Body of pancreas (tissue), 4 donors: ENCODE measurements at places on chromosomes 11 and 22.

DNA sequence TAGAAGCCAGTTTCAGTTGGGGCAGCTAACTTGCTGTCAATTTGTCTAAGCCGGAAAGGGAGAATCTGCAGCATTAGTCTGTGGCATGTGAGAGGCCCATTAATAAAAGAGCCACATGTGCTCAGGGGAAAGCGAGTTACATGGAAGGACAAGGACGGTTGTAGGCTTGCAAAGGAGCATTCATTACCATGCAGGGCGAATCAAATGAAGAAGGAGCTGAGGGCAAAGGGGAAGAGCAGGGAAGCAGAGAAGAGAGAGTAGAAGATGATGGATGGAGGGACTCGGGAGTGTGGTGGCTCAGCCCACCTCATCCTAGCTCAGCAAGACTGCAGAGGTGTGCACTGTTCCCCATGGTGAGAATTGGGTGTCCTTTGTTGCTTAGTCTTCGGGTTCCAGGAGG, 152.7 kb upstream of the TBCEL start:
- DNase-seq = no peak

- no peak for DNase-seq
These were observed 14.4 kb downstream of the DIXDC1 start for GRCh38 chr11:111951565-111951964.

GRCh38 chr11:126857860-126858808, 142.4 kb downstream of the KIRREL3 start:
- DNase-seq = peak; percentile 42

GRCh38 chr11:2446590-2447252, 1.9 kb downstream of the KCNQ1 start:
- DNase-seq = no peak

DNA sequence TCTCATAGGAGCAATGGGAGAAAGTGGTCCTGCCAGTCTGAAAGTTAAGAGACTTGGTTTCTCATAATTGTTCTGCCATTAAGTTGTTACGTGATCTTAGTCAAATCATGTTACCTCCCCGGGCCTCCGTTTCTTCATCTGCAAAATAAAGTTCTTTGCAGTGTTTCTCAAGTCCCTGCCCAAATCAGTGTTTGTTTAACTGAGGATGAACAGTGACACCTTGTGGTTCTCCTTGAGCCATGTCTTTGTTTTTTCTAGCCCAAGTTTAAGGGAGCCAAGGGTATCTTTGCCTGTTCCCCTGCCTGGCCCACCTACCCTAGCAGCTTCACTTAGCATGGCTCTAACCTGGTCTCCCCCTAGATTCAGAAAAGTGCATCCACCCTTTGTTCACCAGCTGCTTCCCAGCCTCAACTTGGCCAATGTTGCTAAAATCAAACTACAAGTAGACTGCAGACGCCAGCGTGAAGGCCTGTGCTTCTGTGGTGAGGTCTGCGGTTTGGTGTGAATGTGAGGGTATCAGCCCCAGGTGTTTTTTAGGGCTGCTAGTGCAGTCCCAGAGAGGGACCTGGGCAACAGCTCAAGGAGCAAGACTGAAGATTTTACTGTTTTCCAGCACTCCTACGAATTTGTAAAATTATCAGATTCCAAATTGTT, 35.5 kb downstream of the FZD4 start:
- DNase-seq = no peak

DNA sequence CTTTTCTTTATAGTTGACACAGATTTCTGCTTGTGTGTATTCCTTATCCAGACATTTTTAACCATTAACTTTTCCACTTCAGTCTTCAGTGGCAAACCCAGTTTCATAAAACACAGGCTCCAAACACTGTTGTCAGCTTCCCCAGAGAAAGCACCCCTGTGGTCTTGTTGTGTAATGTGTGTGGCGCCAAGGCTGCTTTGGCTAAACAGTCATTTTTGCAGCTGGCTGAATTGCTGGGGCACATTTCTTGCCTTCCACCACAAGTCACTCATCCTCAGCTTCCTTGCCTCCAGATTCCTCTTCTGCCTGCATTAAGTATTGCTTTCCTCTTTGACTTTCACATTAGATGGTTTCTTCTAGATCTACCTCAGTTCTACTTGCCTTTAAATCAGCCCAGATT, 40.5 kb downstream of the ARHGAP1 start:
- no peak for DNase-seq

DNA sequence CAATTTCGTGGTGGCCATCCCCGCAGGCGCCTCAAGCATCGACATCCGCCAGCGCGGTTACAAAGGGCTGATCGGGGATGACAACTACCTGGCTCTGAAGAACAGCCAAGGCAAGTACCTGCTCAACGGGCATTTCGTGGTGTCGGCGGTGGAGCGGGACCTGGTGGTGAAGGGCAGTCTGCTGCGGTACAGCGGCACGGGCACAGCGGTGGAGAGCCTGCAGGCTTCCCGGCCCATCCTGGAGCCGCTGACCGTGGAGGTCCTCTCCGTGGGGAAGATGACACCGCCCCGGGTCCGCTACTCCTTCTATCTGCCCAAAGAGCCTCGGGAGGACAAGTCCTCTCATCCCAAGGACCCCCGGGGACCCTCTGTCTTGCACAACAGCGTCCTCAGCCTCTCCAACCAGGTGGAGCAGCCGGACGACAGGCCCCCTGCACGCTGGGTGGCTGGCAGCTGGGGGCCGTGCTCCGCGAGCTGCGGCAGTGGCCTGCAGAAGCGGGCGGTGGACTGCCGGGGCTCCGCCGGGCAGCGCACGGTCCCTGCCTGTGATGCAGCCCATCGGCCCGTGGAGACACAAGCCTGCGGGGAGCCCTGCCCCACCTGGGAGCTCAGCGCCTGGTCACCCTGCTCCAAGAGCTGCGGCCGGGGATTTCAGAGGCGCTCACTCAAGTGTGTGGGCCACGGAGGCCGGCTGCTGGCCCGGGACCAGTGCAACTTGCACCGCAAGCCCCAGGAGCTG, 24.8 kb downstream of the ADAMTS15 start:
- no peak for DNase-seq

DNA sequence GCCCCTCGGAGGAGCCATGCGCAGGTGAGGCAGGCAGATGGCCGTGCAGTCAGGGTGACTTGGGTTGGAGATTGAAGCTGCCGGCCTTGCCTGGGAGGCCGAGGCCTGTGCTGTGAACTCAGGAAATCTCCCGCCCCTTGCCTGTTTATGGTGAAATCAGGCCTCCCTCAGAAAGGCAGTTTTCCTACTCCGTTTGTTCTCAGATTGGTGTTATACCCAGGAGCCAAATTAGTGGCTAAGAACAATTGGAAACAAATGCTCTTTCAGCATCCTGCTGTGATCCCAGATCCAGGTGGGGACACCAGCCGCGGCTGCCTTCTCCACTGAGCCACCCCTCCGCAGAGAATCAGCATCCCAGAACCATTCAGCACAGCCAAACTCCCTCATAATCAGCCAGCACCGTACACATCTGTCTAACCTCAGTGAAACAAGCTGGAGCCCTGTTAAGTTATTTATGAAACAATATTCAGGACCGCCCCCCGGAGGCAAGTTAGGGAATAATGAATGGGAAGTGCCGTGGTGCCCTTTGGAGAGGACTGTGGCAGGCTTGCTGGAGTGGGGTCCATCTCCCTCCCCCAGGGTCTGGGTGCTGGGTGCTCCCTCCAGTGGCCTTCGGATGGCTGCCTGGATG, 60.0 kb downstream of the PKNOX2 start:
- peak; percentile 61 for DNase-seq

GRCh38 chr11:9225748-9226298, 39.3 kb downstream of the DENND5A start:
- DNase-seq = no peak

- no peak for DNase-seq
These were observed 144.0 kb upstream of the GRK3 start for GRCh38 chr22:25420471-25420924.
